Renal cortical epithelial cell (primary cell): ENCODE measurements at places on chromosomes 1 and 21. TPM values are rescaled to one million over a fixed set of nuclear protein-coding genes. Genes with fewer than 3 reads are reported as not detected.

Gene LAMC2
- total RNA-seq = 128 and 1,305 TPM in 2 replicates

- no peak for DNase-seq
Observed at GRCh38 chr1:43007377-43008114, 48.9 kb upstream of the SLC2A1 start.

GRCh38 chr1:151294742-151295462 lies 12.8 kb downstream of the ZNF687 start:
- no peak for DNase-seq

GRCh38 chr1:30804352-30804751 lies 46.8 kb upstream of the LAPTM5 start:
- DNase-seq = no peak

GRCh38 chr1:31980835-31981455 lies 32.7 kb upstream of the KHDRBS1 start:
- DNase-seq = no peak

GRCh38 chr21:36709868-36710728 lies 11.2 kb downstream of the SIM2 start:
- DNase-seq = no peak

DNA sequence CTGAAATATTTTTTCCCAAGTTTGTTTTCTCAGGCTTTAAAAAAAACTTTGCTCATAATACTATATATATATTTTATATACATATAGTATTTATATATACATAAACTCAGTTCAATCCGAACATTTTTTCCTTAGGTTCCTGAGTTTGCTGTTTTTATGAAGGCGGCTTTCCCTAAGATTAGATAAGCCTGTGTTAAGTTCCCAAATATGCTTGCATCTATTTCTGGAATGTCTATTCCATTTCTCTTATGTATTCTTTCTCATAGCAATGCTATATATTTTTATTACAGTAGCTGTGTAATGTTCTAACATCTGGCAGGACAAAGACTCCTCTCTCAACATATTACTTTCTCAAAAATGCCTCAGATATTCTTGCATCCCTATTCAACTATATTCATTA lies 45.9 kb downstream of the ADSS2 start:
- no peak for DNase-seq
